ENCODE measurements at places on chromosomes 1 and 21.

DNA sequence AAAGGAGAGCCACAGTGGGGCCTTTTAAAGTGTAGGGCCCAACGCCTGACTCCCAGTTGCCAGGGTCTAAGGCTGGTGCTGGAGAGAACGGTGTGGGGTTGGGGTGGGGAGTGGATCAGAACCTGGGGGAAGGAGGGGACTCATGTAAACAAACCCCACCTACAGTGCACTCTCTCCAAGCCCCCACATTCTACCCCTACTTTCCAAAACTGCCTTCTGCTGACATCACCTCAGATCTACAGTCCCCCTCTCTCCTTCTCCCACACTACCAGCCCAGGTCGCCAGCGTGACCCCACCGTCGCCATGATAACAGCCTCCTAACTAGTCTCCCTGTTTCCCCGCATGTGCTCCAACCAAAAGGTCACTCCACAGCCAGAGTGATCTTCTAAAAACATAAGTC is 26.6 kb downstream of the TNNT2 start:
- DNase-seq = no peak

DNA sequence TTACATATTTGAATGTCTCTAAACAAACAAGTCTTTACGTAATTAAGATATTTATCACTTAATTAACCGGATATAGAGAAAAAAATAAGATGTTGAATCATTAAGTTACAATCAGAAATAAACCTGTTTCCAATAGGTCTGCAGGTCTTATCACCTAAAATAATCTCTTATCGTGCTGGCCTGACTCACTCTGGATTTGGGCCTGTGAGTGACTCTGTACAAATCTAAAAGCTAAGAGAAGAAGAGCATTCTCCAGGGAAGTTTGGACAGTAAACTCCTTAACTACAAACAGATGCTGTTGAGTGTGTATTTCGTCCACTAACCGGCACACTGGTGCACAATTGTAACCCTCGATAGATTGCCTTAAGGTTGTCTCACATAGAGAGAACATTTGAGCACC is 25.3 kb downstream of the CEP104 start:
- peak; percentile 12 for DNase-seq

DNA sequence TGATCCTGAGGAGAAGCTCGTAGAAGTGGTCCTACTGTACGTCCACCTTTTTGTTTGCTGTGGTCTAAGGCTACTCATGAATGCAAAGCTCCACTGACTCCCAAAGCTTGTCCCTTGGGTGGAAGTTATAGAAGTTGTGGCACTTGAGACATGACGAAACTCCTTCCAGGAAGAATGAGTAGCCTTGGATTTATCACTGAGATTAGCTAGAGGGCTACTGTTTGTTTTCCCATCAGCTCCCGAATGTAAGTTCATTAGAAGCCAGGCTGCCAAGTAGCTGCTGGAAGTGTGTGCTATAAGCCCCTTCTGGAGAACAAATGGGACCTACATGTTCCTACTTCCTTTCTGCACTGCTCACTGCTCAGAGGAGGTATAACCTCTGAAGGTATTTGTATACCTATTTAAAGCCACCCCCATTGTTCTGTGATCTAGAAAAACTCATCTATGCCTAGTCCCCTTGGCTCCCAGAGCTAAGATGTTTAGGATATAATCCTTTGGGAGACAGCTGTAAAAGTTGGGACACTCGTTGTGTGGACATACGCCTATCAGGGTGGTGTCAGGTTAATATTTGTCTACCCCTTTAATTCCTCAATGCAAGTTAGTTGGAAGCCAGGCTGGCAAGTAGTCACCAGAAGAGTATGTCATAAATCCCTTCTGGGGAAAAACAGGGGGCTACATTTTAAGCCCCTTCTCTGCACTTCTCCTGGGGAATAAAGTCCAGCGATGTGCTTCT is 72.9 kb downstream of the SCMH1 start:
- no peak for DNase-seq

DNA sequence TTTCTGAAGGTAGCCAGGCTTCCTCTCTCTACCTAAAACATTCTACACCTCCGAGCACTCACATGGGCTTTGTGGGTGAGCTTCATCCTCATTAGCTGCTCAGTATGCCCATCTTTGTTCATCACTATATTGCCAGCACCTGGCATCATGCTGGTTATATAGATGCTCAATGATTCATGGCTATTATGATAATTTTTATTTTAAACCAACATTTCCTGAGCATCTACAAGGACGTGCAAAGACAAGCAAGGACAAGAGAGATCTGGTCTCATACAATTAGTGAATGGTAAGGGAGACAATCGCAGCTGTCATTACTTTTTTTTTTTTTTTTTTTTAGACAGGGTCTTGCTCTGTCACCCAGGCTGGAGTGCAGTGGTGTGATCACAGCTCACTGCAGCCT is 11.3 kb upstream of the QSOX1 start:
- no peak for DNase-seq

DNA sequence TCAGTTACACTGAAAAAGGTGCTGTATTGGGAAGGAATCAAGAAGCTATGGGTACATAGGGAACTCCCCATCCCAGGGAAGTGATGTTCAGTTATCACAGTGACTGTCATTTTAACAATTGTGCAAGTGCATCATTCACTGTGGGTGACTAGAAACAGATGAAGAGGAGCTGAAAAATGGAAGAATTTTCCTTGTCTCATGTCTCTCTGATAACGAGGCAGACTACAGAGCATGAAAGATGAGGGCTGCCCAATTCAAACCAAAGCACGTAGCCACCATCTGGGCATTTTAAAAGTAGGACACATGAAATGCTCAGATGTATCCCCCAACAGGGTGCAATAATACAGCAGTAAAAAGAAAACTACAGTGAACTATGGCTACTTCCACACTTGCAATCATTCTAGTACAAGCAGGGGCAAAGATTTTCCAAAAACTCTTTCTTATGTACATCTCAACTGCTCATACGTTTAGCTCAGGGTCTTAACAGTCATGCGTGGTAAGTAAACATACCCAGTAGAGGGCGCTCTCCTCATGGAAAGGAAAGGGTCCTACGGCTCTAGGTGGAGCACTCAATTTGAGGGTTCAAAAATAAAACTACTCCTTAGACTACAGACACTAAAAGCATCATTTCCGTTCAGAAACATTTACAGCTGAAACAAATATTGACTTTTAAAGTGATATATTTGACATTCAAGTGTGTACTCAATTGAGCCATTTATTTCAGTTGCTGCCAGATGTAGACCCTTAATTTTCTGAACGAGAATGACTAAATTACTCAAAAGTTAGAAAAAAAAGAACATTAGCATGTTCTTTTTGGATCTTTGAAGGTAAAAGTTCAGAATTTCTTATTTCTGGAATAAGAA is 143.2 kb downstream of the KCTD3 start:
- peak; percentile 52 for DNase-seq

DNA sequence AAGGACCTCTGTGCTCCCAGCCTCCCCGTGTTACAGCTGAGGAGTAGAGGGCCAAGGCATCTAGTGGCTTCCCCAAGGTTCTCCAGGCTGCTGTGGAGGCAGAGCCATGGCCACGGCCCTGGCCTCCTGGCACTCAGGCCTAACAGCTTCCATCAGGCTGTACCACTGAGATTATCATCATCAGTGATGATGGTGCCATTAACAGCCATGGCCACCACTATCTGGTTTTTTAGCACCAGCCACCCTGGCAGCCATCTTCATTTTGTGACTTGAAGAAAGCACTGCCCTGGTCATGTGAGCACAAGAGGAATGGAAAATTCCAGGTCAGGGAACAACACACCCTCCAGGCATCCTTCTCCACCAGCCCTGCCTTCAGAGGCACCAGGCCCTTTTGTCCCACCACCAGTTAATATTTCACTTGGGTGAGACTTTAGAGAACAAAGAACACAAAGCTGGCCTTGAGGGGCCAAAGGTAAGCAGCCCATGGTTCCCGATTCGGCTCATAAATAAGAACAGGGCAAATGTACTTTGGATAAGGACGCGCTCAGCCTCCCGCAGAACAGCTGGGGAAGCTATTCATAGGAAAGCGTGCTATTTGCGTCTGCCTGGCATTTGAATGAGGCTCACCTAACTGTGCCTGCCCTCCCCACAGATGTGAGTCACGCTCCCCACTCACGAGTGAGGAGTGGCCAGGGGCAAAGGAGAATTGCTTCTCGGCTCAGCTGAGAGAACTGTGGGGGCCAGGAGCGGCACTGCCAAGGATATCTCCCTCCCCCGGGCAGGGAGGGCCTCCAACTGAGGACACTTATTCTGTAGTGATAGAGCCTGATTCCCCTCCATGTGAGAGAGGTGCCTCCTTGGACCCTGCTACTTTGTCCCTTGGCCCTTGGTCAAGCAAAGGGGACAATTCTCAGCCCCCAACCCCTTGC is 95.6 kb downstream of the CD58 start:
- no peak for DNase-seq

- DNase-seq = no peak
Measured at GRCh38 chr1:213687832-213688231, 299.9 kb upstream of the PROX1 start.

- peak; percentile 25 for DNase-seq
Measured at GRCh38 chr1:192260076-192260475, 56.7 kb upstream of the RGS21 start.

DNA sequence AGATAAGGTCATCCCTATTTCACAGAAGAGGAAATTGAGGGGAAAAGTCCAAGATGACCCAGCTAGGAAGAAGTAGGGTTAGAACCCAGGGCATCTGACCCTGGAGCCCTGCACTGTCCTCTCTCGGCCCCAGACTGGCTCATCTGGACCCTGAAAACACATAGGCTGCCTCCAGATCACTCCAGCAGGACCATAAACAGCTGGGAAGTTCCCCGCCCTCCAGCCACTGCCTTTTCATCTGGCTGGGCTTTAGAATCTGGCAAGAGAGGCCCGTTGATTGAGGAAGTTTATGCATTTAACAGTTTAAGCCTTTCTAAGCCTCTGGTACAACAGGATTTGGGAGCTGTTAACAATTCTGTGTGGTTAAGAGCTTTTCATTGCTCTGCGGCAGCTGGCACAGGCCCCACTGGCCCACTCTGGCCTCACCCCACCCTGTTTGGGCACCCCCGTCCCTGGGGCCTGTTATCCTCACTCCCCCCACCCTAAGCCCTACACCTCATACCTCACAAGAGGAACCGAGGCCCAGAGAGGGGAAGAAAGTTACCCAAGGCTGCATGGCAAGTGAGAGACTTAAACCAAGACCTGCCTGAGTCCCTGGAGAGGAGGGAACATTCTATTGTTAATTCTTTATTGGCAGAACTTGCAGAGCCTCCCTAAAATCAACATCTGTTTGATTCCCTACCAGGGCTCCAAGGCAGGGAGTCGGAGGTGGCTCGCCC is 84.2 kb downstream of the EPHB2 start:
- DNase-seq = peak; percentile 18

GRCh38 chr1:88985032-88985431 is 7.4 kb downstream of the KYAT3 start:
- peak; percentile 93 for DNase-seq

DNA sequence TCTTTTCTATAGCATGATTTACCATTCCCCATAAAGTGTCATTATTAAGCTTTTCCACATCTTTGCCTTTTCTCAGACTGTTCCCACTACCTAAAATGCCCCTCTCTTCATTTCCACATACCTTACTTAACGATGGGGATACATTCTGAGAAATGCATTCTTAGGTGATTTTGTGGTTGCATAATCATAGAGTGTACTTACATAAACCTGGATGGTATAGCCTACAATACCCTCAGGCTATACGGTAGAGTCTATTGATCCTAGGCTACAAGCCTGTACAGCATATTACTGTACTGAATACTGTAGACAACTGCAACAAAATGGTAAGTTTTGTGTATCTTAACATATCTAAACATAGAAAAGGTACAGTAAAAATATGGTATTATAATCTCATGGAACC is 54.8 kb upstream of the MUTYH start:
- no peak for DNase-seq

- no peak for DNase-seq
Measured at GRCh38 chr21:42799948-42800347, 79.4 kb downstream of the WDR4 start.

GRCh38 chr1:190754666-190755065 is 277.0 kb upstream of the BRINP3 start:
- DNase-seq = peak; percentile 71

- peak; percentile 93 for DNase-seq
Measured at GRCh38 chr1:224168859-224169380, 14.1 kb upstream of the DEGS1 start.

- DNase-seq = peak; percentile 43
Measured at GRCh38 chr1:25786887-25787759, 12.9 kb upstream of the SELENON start.

GRCh38 chr21:31786164-31786920 is 54.4 kb upstream of the SCAF4 start:
- no peak for DNase-seq

- DNase-seq = no peak
Measured at GRCh38 chr1:100353071-100353801, 930 bp downstream of the CDC14A start.

DNA sequence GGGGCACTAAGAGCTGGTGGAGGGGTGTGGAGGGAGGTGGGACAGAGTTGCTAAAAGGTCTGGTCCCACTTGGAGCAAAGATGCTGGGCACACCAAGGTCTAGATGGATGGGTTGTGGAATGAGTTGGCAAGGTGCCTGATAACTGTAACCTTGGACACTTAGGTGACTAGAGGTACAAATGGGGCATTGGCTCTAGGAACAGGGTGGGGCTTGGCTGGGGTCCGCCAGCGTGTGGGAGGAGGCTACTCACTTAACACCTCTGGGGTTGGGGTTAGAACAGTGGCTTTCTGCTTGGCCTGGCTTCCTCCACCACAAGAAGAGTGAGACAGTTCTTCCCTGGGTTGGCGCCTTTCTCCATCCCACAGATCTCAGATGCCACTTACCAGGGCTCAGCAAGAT is 17.2 kb downstream of the KCNA2 start:
- DNase-seq = no peak

GRCh38 chr1:63817152-63817667 is 43.4 kb downstream of the ROR1 start:
- DNase-seq = peak; percentile 72

DNA sequence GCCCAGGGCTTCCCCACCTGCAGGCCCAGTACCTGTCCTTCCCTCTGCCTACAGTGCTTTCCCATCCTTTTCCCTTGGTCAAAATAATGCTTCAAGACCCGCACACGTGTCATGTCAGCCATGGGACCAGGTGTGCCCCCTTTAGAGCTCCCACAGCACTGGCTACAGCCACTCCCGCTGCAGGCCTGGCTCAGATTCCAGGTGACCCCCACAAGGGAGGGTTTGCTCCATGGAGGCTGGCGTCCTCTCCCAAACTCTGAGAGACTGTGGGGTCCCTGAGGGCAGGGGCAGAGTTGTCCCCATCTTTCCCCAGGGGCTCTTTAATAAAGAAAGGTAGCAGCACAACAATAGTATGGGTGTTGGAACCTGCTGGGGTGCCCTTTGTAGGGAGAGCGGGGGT is 66.4 kb upstream of the RUNX3 start:
- no peak for DNase-seq

GRCh38 chr1:23651069-23651808 is 40.4 kb upstream of the RPL11 start:
- peak; percentile 49 for DNase-seq

Measured in iris pigment epithelial cell (primary cell).